Stimulated activated naive CD8-positive, alpha-beta T cell treated with anti-CD3 and anti-CD28 coated beads, Interleukin-15, amount 100 ng/mL, for 72 hours (primary cell): ENCODE measurements at places on chromosomes 2 and 18.

- DNase-seq = no peak
These were observed 27.8 kb upstream of the TTC39C start for GRCh38 chr18:23986600-23987359.

GRCh38 chr2:30201990-30202389, 29.3 kb upstream of the LBH start:
- DNase-seq = no peak

- no peak for DNase-seq
These were observed 76.1 kb upstream of the MC4R start for GRCh38 chr18:60448487-60449267.

DNA sequence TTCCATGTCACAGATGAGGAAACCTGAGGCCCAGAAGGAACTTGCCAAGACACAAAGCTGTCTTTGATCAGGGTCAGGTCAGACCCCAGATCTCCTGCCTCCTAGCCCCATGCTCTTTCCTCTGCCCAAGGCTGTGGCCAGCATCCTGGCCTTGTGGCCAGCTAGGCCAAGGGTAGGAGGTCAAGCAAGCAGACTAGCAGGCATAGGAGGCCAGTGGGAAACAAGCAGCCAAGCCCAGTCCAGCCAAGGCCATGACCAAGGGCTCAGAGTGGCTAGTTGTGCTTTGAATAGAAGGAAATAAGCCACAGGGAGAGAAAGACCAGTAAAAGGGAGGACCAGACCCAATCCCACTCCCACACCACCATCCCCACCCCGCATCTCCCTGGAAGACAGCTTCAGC, 30.4 kb downstream of the KCNK3 start:
- DNase-seq = no peak

DNA sequence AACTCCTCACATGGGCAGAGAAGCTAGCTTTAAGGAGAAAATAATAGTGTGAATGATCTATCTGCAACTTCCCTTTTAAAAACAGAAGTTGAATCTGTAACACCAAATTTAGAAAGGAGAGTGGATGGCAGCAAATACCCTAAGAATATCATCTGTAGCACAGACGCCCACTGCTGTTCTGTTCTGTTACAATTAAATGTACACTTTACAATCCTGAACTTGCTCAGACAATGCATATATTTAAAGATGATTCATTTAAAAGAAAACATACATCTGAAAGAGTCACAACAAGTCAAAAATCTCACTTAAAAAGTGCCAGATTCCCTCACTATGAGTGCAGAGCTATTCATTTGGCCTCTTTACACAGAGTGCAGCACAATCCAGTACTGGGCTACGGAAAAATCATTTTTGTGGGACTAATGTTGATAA, 8.0 kb upstream of the SERTAD2 start:
- no peak for DNase-seq

DNA sequence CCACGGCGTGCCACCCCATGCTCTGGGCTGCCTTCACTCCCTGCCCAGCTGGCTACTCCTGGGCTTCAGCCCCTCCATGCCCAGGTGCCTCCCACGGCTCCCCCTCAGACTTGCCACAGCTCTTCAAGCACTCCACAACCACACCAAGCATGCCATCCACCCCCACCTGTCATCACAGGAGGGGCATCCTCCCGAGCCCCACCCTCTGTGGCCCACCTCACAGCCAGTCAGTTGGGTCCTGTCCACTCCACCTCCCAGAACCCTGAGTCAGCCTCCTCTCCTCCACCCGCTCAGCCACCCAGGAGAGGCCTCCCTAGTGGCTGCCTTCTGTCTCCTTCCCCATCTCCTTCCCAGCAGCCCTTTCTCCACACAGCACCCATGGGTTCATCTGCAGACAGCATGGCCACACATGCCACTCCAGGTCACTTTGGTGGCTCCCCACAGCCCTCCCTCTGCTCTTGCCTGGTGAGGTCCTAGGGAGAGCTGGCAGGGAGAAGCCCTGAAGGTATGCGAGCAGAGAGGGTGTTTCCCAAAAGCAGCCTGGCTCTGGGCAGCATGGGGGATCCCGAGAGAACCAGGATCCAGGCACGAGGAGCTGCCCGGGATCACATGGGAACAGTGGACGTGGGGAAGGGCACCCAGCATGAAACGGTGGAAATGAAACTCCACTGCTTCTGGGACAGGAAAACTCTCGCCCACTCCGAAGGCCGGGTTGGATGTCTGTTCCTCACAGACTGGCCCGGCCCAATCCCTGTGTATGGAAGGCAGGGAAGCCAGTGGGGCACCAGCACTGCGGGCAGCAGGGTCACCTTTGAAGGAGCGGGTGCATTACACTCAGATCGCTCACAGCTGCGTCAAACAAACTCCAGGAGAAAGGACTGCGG, 2.7 kb downstream of the LIMS2 start:
- peak; percentile 7 for DNase-seq

DNA sequence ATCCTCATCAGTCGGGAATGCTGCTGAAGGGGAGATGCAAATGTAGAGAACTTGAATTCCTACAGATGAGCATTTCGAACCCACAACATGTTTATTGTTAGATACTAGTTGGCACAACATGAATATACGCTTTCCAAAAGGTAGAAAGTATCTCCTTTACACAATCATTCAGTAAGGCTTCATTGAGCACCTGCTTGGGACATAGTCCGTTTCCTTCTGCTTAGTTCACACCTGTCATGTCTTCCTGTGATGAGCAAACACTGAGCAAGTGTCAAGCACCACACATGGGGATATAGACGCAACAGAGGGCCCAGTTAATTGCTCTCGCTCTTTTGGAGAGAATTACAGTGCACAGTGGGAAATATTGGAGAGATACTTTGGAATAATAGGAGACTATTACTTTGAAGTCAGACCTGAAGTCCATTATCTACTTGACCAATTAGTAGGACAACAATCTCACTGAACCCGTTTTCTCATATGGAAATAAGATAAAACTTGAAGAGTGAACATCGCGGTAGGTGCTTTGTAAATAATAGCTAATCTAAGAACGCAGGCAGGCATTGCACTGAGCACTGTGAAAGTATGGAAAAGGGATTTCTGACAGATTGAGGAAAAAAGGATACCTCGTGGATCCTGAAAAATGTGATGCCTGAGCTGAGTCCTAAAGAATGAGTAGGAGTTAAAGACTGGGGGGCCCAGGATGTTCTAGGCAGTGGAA, 1.2 kb downstream of the CPSF3 start:
- DNase-seq = no peak

- DNase-seq = no peak
These were observed 609 bp upstream of the ZNF2 start for GRCh38 chr2:95165030-95165370.

DNA sequence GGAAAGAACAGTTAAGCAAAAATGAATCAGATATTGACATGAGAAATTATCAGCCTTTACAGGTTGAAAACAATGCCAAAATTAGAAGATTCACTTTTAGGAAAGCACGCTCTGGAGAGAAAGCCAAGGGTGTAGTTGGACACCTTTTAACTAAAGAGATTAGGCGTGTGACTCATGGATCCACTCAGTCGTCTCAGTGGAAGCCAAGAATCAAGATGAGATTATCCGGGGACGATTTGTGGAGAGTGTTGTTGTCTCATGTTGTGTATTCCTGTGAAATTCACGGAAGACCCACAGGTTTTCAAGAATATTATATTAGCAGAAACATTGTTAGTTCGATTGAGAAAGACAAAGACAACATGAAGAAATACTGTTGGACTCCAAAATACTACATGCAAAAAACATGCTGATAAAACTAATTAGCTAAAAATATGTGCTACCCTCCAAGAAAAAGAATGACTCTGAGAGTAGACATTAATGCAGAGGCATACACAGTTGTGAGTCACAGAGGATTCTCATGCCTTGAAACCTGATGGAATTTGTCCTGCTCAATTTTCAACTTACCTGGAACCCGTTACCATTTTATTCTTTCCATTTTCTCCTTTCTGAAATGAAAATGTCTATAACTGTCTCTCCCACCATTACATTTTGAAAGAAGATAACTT, 192.1 kb upstream of the RND3 start:
- no peak for DNase-seq

DNA sequence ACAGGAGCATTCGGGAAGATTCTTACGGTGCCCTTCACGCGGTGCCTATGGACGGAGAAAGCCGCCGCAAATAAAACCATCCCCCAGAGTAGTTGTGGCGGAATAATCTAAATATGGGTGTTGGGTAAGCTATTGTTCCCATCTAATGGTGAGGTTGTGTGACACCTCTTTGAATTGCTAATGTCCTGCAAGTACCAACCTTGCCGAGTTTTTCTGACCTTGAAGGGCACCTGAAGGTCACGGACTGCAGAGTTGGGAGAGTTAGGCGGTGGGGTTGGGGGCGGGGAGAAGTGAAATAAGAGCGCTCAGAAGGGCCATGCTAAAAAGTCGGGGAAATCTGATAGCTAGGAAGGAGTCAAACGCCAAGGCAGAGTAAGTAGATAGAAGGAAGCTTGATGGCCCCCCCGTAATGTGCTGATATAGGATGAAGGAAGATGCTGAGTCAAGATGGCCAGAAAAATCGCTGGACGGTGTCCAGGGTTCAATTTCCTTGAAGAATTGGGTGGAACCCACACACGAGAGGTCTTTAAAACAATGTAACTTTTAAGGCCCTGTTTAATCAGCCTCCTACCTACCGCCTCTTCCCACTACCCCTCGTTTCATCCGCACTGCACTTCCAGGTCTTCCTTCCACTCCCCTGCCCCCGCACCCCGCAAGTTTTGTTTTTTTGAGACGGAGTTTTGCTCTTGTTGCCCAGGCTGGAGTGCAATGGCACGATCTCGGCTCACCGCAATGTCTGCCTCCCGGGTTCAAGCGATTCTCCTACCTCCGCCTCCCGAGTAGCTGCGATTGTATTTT, 600 bp downstream of the KATNAL2 start:
- DNase-seq = peak; percentile 25

DNA sequence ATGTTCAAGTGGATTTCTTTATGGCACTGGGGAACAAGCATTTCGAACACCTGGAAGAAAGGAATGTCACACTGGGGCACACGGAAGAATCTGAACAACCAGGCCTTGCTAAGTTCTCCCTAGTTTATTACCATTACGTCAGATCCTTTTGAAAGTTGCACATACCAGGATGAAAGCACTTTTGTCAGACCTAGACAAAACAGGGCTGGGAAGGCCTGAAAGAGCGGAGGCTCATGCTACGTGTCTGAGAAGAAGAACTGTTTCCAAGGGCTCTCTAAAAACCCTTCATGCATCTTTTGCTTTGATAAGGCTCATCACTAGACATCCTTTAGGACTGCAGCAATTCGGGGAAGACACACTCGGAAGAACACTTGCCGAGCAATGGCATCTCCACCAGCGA, 15.4 kb upstream of the SLC25A52 start:
- no peak for DNase-seq

- peak; percentile 47 for DNase-seq
These were observed 67.3 kb downstream of the ASB1 start for GRCh38 chr2:238493880-238494572.

DNA sequence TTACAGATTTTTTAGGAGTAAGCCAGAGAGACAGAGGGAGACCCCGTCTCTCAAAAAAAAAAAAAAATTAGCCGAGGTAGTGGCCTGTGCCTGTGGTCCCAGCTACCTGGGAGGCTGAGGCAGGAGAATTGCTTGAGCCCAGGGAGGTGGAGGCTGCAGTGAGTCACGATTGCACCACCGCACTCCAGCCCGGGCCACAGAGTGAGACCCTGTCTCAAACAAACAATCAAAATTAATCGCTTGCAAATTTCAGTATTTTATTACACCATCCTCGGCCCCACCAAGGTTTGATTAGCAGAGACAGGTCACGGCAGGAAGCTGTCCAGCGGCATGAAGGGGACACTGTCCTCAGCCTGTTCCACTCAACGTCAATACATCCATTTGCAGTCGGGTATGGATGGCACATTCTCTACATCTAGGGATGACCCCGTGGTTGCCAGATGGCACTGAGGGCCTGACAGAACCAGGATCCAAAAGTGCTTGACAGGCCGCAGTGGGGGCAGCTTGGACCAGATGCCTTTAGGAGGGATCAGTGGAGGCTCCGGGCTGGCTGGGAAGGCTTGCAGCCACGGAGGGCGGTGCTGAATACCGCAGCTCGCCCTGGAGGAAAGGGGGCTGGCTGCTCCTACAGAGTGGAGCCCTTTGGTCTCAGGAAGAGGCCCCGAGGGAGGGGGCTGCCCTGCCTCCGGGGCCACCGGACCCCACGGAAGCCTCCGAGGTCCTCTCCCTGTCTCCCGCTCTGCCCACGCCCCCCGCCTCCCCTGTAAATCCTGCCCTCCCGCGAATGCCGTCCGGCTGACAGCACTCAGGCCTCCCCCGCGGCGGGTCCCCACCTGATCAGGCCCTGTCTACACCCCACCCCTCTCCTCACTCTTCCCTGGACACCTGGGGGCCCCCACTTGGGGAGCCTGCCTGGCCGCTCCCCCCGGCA, 13.1 kb downstream of the ASPRV1 start:
- DNase-seq = no peak

DNA sequence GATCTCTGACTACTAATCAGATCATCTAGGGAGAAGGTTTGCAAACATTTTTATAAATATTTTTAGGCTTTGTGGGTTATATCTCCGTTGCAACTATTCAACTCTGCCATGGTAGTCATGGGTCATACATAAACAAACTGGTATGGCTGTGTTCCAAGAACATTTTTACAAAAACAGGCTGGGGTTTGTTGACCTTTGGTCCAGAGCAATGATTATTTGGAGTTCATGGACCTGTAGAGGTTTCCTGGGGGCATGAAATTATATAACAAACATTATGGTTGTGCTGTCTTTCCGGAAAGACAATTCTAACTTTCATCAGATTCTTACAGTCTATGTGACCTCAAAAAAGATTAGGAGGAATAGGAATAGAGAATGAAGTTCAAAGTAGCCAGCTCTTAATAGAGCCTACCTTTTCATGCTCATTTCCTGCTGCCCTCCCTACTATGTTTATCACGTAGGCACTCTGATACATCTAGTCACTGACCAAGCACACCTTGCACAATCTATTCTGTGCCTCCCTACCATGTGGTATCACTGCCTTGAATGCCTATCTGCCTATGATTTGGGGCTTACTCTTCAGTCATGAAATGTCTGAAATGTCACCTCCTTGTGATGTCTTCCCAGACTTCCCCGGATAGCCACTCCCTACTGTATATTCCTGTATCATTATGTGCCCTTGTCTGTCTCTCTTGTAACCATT, 102.4 kb upstream of the SCN1A start:
- DNase-seq = no peak

DNA sequence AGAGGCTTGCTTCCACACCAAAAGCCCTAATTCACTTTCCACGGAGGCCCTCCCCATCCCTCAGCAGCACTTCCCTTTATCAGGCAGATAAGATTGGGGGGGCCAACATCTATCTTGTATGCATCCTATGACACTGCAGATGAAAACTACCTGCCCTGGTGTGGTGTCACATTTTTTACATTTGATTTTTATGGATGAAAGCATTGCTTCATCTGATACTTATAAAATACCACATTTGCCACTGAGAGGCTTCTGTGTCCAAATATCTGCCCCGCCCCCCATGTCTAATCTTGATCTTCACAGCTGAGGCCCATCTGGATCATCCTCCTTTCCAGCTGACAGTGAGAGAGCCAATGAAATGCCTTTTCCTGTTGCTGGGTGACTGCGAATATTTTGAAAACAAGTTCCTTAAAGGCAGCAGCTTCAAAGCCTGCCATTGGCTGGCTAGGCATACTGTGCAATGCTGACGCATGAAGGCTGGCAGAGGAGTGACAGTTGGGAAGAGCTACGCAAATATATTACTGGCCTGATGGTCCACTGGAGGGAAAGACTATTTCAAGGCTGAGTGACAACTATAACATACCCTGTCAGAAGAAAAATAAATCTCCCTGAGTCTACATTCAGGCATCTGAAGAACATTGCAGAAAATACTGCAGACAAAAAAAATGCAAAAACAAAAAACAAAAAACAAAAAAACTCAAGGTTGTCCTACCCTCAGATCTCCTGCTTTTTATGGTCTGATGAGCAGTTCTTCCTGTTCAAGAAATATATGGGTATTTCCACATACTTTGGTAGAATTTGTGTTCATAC, 318.7 kb downstream of the PDE11A start:
- DNase-seq = no peak
